Right forelimb (tissue), 1 donor: ENCODE measurements at places on chromosomes 1 and 21.

- DNase-seq: no peak
These were observed 115.5 kb upstream of the KLHDC7A start for GRCh38 chr1:18365099-18365705.

DNA sequence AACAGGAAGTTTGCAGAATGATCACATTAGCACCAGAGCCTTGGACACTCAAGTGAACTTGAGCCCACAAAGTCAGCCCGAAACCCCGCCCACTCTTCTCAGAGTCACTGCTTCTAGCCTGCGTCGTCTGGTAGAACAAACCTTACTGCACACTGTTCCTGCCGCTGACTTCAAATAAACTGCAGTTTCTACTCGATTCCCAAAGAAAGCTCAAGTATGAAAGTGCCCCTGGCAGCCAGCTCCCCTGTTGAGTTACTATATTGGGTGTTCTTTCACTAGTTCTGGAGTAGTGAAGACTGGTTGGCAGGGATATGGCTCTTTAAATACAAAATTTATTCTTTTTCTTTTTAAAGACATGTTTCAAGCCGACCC is 164.7 kb downstream of the GALNT2 start:
- DNase-seq: no peak

GRCh38 chr21:14683063-14683462 is 136.9 kb upstream of the SAMSN1 start:
- no peak for DNase-seq

- DNase-seq: no peak
These were observed 10.6 kb downstream of the PTPN22 start for GRCh38 chr1:113860891-113861290.

- no peak for DNase-seq
These were observed 298.1 kb upstream of the POU3F1 start for GRCh38 chr1:38344716-38345115.

DNA sequence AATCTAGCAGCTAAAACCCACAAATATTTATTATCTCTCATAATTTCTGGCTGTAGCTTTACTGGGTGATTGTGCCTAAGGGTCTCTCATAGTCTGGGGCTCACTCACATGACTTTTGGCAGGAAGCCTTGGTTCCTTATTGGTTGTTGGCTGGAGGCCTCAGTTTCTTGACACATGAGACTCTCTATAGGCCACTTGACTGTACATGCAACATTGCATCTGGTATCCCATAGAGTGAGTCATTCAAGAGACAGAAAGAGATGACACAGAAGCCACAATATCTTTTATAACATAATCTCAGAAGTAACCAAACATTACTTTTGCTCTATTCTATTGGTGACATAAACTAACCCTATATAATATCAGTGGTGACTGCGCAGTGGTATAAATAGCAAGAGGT is 128.5 kb upstream of the HNRNPU start:
- DNase-seq: no peak

DNA sequence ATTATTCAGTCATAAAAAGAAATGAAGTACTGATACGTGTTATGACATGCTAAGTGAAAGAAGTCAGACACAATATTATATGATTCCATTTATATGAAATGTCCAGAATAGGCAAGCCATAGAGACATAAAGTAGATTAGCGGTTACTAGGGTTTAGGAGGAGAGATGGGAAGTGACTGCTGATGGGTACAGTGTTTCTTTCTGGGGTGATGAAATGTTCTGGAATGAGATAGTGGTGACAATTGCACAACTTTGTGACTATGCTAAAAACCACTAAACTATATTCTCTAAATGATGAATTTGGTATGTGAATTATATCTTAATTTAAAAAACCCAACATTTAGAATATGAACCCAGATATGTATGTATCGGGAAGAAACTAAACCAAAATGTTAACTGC is 27.6 kb downstream of the IPP start:
- DNase-seq: no peak

DNA sequence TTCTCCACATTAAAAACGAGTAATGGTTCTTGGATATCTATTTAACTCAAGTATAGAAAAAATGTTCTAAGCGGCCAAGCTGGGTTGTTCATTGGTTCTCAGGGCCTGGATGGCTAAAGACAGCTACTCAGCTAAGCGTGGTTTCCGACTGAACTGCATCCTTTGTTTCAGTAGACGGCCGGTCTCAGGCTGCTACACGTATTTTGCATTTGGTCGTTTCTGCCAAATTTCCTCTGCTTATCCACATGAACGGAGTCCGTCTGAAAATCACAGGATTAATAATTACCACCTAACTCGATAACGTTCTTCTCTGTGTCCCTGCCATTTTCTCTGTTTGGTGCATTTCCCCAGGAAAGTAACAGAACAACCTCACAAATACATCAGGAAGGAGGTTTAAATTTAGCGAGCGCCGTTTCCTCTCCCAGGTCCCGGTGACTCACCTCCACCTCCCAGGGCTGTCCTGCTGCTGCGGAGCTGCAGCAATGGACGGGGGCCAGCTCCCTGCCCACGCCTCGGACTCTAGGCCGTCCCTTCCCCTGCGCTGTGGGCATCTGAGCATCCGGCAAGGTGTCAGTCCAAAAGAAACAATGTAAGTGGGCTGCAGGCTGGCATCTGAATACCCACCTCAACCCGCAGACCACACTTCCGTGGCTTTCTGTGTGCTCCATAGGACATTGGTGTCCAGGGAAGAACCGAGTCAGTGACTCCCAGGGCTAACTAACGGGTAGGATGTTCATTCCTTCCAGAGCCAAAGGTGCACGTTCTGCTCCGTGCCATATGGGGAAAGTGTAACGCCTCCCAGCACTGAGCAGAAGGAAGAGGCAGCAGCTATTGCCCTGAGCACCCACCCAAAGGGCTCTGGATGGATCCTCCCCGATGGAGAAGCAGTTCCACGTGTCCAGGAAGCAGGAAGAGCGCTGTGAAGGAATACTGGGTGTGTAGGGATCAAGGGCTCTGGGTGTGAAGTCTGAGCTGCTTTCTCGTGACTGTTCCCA is 4.1 kb upstream of the GABRD start:
- DNase-seq: no peak

DNA sequence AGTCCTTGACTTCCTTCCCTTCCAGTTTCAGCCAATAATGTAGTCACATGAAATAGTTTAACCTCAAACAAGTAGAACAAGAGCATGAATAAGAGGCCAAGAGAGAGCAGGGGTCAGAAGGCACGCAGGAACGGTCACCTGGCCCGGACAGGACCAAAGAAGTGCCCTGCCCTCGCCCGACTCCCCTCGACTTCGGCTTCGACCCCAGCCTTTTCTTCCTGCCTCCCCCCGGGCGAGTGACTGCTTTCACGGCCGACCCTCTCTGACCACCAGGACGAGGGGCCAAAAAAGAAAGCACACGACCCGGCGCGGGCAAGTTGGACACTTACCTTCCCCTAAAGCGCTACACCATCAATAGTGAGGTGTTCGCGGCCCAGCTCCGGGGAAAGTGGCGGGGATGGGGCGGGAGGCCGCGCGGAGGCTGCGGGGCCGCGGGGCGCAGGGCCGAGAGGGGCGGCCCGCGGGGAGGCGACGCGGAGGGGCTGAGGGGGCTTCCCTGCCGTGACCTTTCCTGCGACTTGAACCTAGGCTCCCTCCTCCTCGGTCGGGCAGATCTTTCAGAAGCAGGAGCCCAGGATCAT is 519 bp downstream of the RERE start:
- peak; percentile 61 for DNase-seq

- no peak for DNase-seq
These were observed 563.9 kb upstream of the NR5A2 start for GRCh38 chr1:199463521-199464127.

- no peak for DNase-seq
These were observed 193.2 kb downstream of the TRABD2B start for GRCh38 chr1:47803815-47804501.

GRCh38 chr1:106173101-106173500 is 883.4 kb upstream of the PRMT6 start:
- DNase-seq: no peak

- DNase-seq: peak; percentile 82
These were observed 700 bp upstream of the SYDE2 start for GRCh38 chr1:85201340-85202091.

- no peak for DNase-seq
These were observed 898 bp downstream of the MFSD2A start for GRCh38 chr1:39955547-39956539.

DNA sequence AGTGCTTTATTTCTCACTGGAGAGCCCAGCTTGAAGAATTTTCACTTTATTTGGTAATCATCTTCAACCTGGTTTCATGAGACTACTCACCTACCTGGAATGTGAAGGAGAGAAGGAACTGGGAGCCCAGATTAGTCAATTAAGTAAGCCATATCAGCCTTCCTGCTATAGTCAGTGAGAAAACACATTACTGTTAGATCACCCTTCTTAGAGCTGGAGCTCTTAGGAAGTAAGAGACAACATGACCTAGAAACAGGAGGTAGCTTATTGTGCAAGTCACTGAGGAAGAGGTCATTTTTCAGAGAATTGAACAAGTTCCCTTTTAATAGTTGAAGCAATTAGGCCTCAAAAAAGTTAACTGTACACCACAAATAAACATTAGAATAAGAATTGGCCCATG is 49.2 kb upstream of the TEKT2 start:
- no peak for DNase-seq

GRCh38 chr1:241617426-241617825 is 22.7 kb downstream of the CHML start:
- DNase-seq: no peak

GRCh38 chr1:111223126-111223685 is 4.3 kb upstream of the CHI3L2 start:
- no peak for DNase-seq

- no peak for DNase-seq
These were observed 26.6 kb downstream of the FAM89A start for GRCh38 chr1:231013391-231014015.

DNA sequence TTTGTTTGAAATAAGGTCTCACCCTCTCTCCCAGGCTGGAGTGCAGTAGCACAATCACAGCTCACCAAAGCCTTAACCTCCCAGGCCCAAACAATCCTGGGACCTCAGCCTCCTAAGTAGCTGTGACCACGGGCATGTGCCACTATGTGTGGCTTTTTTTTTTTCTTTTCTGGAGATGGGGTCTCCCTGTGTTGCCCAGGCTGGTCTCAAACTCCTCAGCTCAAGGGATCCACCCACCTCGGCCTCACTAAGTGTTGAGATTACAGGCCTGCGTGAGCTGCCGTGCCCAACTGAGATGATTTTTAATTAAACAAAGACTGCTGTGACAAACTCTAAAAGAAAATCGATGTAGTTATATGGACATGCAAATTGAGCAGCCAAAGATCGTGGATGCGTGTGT is 768.4 kb upstream of the ADGRL2 start:
- DNase-seq: no peak

DNA sequence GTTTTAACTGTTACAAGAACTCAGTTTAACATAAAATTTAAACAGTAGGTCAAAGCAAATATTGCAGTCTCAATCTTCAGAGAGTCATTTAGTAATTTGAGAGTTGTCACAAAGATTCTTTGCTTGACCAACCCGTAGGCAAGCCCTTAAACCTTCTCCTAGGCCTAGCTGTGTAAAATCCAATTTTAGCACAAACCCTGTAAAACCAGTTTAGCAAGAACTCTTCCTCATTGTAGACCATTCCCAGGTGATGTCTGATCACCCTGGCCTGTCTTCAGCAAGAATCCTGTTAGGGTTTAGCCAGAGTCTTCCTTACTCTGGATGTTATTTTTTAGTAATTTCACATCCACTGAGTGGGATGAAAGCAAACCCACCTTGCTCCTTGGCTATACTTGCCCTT is 30.1 kb downstream of the LRIG2 start:
- DNase-seq: no peak

- DNase-seq: no peak
These were observed 66.9 kb downstream of the RNF220 start for GRCh38 chr1:44471911-44472453.

GRCh38 chr1:15550573-15550972 is 23.9 kb downstream of the DNAJC16 start:
- no peak for DNase-seq

DNA sequence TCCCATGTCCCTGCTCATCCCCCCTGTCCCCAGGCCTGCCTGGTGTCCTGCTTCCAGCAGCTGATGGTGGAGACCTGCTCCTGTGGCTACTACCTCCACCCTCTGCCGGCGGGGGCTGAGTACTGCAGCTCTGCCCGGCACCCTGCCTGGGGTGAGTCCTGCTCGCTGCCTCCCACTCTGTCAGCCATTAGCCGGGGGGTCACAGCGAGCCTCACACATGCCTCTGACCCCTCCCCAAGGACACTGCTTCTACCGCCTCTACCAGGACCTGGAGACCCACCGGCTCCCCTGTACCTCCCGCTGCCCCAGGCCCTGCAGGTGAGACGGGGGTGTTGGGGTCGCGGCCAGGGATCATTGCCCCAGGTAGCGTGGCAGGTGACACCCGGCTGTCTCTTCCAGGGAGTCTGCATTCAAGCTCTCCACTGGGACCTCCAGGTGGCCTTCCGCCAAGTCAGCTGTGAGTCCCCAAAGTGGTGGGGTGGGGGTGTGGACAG is 10.0 kb downstream of the SCNN1D start:
- no peak for DNase-seq

DNA sequence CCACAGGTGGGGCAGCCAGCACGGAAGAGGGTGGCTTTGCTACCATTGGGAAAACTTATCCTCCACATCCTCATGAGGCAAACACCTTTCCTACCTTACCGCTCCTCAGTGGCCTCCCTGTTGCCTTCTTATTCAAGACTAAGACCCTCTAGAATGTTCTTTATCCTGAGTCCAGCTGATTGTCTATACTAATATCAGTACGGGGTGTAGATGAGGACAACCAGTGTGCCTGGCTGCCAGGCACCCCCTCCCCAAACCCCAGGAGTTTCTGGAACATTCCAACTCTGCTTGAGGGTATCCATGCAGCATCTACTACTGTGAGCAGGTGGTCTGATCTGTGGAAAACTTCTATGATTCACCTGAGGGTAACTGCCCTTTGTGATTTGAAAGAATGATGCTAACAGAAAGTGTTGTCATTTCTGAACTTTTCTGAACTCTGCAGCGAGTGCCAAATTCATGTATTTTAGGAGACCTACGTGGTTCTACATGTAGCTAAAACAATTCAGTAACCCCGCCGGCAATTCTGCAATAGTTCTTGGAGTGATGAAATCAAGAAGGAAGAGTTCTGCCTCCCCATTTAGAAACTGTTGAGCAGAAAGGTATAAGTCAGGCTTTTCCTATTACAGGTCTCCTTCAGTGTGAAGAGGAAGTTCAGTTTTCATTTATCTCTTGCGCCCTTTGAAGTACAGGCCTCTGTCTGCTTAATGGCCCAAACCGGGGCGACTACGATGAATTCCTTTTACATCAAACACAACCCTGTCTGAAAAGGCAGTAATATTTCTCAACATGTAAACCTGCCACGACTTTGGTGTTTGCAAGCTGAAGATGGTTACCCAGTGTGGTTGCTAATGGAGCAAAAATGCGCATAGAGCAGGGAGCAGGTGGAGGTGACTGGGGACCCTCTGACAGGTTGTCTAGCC is 80.4 kb downstream of the RUNX1 start:
- no peak for DNase-seq

DNA sequence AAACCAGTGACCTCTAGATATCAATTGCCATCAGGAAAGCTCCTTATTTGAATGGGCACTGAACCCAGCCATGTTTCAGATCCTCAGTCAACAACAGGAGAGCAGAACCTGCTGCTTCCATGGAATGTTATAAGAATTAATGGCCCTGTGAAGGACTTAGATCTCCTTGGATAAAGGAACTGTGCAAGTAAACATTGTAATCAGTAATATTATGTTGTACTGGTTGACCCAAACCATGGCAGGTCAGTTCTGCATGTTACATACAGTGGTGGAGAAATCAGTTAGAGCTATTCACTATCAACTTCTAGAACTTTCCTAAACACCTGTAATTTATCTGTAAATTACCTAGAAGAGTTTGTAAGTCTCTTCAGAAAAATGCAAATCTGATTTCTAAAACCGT is 11.2 kb upstream of the CLDN8 start:
- no peak for DNase-seq
